Stimulated activated naive B cell treated with anti-CD40 and anti-IgM and Interleukin-4, amounts not matched to agents 10 μg/mL and 1 μg/mL and 100 μg/mL, for 72 hours (primary cell): ENCODE measurements at places on chromosomes 6 and 20.

GRCh38 chr6:146041282-146041681 is 12.4 kb downstream of the GRM1 start:
- no peak for DNase-seq

GRCh38 chr6:7624796-7625710 is 35.1 kb downstream of the SNRNP48 start:
- no peak for DNase-seq

- DNase-seq: no peak
Observed at GRCh38 chr20:34980543-34981233, 25.0 kb downstream of the MYH7B start.

GRCh38 chr6:30363459-30363858 is 18.5 kb downstream of the RPP21 start:
- no peak for DNase-seq

DNA sequence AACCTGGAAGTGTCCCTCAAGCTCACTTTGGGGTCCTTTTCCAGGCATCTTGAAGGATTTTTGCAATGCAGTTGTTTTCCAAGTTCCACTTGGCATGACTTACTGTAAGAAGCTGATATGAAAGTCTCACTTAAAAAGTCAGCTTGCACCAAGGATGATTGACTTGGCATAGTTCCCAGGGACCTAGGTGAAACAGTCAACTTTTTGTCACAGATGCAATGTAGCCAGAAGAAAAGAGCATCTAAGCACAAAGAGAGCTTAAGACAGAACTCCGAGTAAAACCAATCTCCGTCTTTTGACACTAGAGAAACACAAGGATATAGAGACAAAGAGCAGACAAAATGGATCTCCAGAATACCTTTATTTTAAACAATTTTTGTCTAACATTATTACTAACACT is 2.6 kb upstream of the ZSCAN12 start:
- no peak for DNase-seq

- no peak for DNase-seq
Observed at GRCh38 chr6:166826264-166826663, 130.1 kb downstream of the RNASET2 start.

DNA sequence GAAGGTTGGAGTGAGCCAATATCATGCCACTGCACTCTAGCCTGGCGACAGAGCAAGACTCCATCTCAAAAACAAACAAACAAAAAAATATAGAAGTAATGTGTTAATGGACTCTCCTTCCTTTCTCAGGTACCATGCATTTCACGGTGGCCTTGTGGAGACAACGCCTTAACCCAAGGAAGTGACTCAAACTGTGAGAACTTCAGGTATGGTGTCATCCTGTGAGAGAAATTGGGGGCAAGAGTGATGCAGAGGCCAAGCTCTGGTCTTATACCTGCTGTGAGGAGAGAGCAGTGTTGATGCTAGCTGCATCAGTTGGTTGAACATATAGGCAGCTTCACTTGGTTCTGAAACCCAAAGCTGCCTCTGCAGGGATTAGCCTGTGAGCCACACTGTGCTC is 6.2 kb downstream of the ITCH start:
- no peak for DNase-seq

DNA sequence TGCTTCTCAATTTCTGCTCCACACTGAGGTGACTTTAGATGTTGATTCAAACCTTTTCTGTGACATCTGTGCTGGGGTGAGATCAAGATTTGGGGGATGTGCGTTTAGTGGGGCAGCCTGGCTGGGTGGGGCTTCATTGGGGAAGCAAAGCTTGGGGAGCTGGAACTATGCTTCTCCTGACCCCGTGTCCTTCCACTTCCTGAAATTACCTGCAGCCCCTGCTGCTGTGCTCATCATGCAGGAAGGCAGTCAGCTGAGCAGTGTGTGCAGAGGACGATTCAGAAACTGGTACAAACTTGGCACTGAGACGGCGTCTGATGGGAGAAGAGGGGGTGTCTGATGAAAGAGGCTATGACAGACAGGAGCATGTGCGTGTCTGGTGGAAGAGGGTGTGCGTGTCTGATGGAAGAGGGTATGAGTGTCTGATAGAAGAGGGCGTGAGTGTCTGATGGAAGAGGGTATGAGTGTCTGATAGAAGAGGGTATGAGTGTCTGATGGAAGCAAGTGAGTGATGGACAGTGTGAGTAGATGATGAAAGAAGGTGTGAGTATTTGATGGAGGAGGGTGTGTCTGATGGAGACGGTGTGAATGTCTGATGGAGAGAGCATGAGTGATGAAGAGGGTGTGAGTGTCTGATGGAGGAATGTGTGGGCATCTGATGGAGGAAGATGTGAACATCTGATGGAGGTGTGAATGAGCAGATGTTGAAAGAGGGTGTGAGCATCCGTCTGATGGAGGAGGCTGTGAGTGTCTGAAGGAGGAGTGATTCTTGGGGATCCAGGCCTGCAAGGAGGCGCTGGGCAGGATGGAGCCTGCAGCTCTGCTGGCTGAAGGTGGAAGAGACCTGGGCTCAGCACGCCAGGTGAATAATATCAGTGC is 103.4 kb downstream of the SYCP2 start:
- no peak for DNase-seq

GRCh38 chr20:3041854-3042409 is 1.5 kb upstream of the GNRH2 start:
- no peak for DNase-seq

- DNase-seq: no peak
Observed at GRCh38 chr6:36837686-36838085, 1.6 kb downstream of the CPNE5 start.
